ENCODE measurements at places on chromosomes 6 and 20. TPM values are rescaled to one million over a fixed set of nuclear protein-coding genes. Genes with fewer than 3 reads are reported as not detected.

The METTL24 gene
- not detected for total RNA-seq

The ADGRB3 gene
- total RNA-seq, result not detected

The LY6G5B gene
- 3.2 TPM for total RNA-seq

The ISM1 gene
- total RNA-seq, result 0.09 TPM

The CD40 gene
- total RNA-seq, result 21.3 TPM
